ENCODE measurements at places on chromosomes 16 and 17. TPM values are rescaled to one million over a fixed set of nuclear protein-coding genes. Genes with fewer than 3 reads are reported as not detected.
A peak's percentile ranks its signal among the peaks of the same experiment; 100 is the strongest.

PMP22 gene
- 34.9 TPM for total RNA-seq

PRR14 gene
- 30.2 TPM for total RNA-seq

DNA sequence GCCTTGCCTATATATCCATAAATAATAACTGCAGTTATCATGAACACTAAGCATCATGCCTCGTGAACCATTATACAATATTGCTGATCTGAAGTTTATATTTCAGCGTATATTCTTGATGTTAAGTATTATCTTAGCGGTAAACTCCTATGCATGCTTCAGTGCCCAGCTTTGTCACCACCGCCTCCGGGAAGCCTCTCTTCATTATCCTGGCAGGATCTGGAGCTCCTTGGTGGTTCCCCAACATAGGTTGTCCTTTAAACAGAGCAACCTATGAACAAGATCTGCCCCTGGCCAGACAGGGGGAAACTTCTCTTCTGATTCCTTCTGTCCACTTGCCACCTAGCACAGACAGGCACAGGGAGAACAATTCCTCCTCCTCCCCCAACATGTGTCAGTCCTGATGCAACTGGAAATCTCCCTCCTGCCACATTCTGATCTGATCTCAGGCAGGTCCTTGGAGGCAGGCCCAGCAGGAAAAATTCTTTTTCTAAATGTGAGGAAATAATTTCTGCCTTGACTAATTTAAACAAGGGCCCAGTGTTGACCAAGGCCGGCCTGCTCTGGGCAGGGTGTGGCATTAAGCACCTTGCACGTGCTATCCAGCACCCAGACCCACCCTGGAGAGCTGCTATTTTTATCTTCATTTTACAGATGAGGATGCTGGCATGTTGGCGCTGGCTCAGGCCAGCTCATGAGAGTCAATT, 22.4 kb downstream of the SPNS2 start:
- no peak for DNase-seq

DNA sequence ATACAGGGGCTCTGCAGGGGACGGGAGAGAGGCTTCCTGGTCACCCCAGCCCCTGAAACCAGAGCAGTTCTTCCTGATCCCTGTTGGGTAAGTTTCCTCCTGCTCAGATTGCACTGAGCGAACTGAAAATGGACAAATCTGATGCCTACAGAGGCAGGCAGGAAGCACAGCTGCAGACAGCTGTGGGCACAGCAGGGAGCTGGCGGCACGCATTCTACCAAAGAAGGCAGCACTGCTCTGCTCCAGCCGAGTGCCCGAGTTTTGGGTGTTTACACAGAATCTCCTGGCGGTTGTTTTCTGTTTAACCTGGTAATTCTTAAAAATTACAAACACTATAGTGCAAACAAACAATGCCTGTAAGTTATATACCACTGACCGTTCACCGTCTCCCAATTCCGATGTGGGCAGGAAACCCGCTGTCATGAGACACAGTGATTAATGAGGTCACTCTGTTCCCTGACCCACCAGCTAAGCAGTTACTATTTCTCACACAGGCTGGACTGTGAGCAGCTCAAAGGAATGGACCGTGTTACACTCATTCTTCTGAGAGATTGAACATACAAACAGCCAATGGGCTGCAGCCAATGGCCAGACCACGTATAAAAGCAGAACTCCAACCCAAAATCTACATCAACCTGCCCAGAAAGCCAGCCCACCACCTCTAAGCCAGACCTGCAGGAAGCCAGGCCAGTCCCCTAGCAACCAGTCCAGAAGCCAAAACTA, 25.5 kb downstream of the NSMCE1 start:
- peak; percentile 86 for DNase-seq

DYNLL2 gene
- total RNA-seq, result 9.7 TPM
